ENCODE measurements at places on chromosomes 4 and X.
A peak's percentile ranks its signal among the peaks of the same experiment; 100 is the strongest.

GRCh38 chr4:59818656-59819055, 1381.5 kb upstream of the ADGRL3 start:
- peak; percentile 27 for DNase-seq

GRCh38 chr4:1381944-1382541, 24.2 kb downstream of the NKX1-1 start:
- DNase-seq = no peak

DNA sequence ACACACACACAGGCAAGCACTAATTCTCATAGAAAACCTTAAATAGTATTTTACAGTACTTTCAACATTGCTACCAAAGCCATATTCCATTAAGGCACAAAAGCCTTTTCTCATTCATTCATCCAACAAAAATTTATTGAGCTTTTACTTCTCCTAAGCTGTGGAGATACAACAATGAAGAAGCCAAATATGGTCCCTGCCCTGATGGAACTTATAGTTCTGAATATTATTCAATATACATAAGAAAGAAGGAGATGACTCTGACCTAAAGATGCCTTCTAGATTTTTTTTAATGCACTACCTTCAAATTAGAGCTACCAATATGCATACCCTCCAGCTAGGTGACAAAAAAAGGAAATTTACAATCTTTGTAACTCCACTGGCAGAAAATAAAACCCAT, 90.0 kb upstream of the WDR44 start:
- no peak for DNase-seq

DNA sequence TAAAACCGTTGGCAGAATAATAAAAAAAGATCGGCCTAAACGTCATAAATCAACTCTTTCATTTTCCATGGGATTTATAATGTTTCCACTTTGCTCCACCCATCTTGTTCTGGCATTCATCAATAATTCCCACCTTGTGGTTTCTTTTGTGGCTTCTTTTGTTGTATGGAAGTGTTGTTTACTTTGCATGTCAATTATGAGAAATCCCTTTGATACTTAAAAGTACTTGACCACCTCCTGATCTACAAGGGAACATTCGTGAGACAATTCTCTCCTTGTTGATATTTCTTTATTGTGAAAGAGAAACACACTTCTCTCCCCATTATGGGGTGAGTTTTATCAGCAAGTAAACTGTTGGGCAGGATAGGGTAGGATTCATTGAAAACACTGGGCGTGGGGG, 2.8 kb downstream of the AMELX start:
- no peak for DNase-seq

- no peak for DNase-seq
These were observed 1957.4 kb upstream of the TENM3 start for GRCh38 chr4:180285796-180286195.

DNA sequence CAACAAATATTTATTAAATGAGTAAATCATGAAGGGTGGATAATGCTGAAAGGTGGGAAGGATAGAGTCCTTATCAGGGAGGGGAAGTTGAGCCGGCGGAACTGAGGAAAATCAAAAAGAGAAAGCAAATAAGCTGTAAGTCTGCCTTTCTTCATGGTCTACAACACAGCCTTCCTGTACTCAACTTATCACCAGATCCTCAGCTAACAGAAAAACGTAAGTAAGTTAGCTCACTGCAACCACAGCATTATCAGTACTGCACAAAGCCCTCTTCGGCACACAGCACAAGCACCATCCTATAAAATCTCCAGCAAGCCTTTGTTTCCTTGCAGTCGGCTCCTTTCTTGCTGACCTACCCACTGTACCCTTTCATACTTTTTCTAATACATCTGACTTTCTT, 70.3 kb downstream of the CRMP1 start:
- DNase-seq = no peak

DNA sequence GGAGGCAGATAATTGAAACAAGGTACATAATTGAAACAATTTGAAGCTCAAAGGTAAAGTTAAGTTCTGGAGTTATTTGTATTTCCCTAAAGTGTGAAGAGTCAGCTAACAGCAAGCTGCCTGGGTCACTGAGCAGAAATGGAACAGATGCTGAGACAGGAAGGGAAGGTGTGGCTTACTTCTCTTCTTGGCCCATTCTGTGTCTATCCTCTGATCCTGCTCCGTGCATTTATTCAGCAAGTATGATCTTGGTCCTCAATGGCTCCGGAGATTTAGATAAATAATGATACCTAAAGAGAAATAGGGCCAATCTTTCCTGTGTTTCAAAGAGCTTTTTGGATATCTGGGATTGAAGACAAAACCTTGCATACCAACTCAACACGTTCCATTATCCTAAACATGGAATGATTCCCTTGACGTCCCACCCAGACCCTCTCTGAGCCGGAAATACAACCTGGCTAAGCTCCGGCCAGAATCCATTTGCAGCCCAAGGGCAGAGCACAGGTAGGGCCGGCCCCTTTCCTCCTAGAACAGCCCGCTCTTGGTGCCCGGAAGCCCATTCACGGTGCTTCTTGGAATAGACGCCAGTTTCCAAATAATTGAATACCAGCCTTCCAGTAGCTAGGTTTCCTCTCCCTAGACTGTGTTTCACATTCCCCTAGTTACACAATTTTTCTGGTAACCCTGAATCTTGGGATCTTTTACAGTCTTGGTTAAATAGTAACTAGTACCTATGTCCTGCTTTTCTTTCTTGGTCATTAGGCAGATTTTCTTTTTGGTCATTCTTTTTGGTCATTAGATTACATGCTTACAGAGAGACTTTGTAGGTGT, 211.0 kb downstream of the NWD2 start:
- no peak for DNase-seq

- DNase-seq = no peak
These were observed 3.1 kb downstream of the IDUA start for GRCh38 chr4:989722-990471.

GRCh38 chr4:128009428-128009827, 44.2 kb downstream of the ABHD18 start:
- DNase-seq = no peak

DNA sequence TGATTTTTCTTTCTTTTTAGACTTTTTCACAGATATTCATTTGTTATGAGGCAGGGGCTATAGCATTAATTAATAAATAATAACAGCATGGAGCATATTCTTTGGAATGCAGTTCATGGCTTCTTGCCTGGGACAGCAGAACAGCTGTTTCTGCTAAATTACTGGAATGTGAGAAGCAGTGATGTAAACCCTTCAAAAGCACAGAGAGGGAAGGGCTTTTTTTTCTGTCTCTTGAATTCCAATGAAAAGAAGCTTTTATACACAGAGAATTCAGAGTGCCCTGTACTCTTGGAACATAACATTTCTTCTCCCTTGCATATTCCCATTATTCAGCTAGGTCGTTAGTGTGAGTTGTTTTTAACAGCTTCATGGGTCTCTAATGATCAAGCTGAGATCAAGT, 28.5 kb upstream of the ANK2 start:
- no peak for DNase-seq

GRCh38 chr4:123748806-123749205, 352.2 kb downstream of the SPRY1 start:
- no peak for DNase-seq

GRCh38 chrX:19782419-19782818, 105.0 kb downstream of the SH3KBP1 start:
- DNase-seq = no peak

GRCh38 chr4:40587826-40588225, 41.8 kb downstream of the RBM47 start:
- no peak for DNase-seq

DNA sequence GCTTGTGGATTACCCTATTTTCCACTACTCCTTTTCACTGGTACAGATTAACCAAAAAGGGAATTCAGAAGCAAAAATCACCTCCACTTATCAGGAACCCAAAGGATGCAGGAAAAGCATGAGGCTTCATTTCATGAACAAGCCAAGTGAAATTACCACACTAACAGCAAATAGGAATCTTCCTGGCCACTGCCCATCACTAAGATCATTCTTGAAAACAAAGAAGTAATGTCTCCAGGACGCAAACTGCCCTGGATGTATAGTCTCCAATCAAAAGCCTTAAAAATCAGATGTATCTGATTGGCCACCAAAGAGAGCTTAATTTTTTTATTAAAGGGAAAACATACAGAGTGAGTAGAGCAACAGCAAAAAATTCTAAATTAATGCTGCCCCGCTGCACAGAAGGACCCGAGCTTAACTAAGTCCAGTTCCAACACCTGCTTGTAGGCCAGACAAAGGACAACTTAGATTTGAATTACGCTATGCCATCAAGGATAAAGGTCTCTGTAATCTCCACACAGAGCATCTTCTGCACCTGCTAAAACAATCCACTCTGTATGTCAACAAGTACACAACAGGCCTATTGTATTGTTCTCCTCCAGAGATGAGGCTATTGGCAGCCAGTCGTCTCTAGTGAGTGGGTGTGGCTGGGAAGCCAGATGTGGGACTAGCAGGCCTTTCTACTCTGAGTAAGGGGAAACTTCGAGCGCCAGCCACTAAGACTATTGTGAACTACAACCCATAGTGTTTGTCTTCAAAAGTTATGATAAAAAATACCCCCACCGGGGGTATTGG, 12.4 kb downstream of the ZDHHC9 start:
- DNase-seq = peak; percentile 82

DNA sequence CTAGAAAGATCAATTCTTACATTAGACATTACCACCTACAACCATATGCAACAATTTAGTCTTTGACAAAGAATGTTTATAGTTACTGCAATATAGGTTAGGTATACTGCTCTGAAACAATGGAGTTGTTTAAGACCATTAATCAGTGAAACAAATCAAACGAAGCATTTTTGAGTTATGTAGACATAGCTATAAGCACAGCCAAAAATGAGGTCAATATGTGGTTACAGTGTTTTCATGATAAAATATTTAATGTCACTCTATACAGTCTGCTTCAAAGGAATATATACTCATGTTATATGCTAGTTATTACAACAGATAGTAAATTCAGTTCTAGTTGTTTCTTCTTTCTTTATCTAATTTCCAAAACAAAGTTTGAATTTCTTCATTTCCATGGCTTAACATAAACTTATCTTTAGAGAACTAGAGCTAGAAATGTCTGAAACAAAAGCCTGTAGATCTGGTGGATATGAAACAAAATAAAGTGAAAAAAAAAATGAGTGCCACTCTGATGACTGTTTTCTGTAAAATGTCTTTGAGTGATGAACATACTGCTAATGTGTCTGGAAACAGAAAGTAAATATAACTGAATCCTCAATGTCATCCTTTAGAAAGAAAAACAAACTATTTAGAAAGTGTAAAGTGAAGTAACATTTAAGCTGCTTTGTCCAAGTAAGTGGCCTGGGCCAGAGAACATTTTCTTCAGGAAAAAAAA, 809.0 kb downstream of the FAT4 start:
- DNase-seq = no peak
